GM10248 (cell line): ENCODE measurements at places on chromosomes 16 and 17.

GRCh38 chr17:181245-182049 is at the start of gene DOC2B:
DOC2B (minus strand) TSS chr17:181650; CDS start chr17:181479, 171 bp downstream.
- DNase-seq, result no peak

DNA sequence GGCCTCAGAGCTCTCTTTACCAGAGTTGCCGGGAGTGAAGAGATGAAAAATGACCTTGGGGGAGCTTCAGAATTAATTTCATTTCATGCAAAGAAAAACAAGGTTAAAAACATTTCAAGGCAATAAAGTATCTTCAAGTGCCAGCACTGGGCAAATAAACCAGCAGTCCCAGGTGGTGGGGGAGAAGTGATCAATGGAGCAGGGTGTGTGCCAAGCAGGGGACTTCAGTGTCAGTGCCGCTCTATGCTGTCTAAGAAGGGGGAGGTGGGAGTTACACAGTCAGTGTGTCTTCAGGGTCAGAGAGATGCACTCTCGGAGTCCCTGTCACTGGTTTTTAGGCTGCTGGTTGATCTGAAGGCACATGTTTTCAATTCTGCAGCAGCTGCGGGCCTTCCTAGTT is 57.2 kb upstream of the MGAT5B start:
- no peak for DNase-seq

- peak; percentile 49 for DNase-seq
These were observed 73.5 kb downstream of the GOSR1 start for GRCh38 chr17:30550512-30551273.

DNA sequence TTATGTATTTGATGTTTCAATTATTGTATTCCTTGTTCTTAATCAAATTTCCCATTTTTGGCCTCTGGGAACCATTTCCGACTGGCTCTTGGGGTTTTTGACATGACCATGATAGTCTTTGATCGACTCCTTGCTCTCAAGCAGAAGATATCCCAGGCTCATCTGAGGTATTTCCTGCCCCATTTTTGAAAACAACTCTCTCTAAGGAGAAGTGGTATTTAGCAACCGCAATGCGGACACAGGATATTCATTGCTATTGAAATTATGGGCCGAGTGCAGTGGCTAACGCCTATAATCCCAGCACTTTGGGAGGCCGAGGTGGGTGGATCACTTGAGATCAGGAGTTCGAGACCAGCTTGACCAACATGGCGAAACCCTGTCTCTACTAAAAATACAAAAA is 5.5 kb downstream of the TANGO6 start:
- no peak for DNase-seq

DNA sequence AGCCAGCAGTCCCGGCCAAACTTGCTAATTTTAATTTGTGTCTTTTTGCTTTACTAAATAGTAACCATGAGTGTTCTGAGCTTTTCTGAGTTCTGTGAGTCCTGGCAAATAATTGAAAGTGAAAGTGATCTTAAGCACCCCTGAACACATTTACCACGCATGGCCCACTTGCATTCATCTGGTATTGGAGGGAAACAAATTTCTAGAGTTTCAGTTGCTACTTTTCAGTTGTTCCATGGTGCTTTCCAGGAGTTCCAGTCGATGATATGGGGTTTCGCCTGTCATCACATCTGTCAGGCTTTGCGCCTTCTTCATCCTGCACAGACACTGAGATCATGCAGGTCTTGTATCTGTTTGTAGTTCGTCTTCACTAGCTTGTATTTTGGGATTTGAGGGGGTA is 44.1 kb downstream of the CRLF3 start:
- DNase-seq, result peak; percentile 35

DNA sequence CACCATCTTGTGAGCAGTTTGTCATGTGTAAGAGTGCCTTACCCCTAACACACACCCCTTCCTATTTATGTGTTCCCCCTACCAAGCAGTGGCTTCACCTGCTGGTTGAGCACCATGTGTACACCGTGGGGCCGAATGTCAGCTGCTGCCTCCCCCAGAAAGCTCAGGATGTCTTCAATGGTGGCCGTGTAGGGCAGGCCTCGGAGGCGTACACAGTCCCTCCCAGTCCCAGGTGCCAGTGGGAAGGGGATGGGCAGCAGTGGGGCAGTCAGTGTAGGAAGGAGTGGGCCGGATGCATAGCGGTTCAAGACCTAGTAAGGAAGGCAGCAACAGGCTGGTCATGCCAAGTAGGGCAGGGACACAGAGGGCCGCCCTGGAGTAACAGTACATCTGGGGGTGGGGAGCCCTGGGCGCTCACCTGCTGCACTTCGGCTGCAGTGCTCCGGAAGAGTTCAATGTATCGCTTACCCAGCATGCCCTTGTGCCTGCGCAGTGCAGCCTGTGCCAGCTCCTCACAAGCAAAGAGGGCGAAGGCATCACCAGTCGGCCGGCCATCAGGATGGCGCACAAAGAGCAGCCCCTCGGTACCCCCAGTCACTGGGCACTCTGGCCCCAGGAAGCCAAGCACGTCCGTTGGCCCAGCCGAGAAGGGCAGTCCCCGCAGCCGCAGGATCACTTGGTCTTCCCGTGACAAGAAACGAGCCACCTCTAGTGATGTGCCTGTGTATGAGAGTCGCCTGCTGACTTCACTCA is 4.4 kb downstream of the ESRP2 start:
- DNase-seq, result no peak

GRCh38 chr17:40809721-40810421 is 10.1 kb upstream of the KRT28 start:
- no peak for DNase-seq

- no peak for DNase-seq
These were observed 32.0 kb upstream of the DOC2B start for GRCh38 chr17:213286-214105.

DNA sequence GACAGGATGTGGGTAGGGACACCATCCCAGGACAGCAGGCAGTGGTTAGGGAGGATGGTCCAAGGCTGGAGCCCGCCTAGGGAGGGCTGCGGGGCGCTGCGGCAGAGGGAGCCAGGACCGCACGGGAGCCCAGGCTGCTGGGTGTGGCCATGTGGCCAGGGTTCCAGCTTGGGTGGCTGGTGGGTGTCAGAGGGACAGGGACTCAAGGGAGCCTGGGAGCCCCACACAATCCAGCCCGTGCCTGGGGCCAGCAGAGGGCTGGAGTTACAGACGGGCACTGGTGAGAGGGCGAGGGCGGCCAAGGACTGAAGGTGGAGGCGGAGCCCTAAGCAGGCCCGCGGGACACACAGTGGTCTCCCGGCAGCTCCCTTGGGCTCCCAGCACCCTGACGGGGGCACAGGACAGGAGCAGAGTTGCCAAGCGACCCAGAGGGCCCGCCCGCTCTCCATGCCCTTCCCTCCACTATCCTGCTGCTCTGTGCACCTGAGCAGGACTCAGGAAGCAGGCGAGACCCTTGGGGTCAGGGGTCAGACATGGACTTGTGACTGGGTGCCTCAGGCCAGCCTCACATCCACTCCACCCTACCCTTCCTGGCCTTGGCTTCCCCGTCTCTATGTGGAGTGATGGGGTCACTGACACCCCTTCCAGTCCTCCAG is 7.1 kb downstream of the MRPL28 start:
- DNase-seq, result no peak

- DNase-seq, result no peak
These were observed 24.8 kb downstream of the ZFPM1 start for GRCh38 chr16:88477631-88478519.
